ENCODE measurements at places on chromosomes 4 and X. TPM values are rescaled to one million over a fixed set of nuclear protein-coding genes. Genes with fewer than 3 reads are reported as not detected.

DNA sequence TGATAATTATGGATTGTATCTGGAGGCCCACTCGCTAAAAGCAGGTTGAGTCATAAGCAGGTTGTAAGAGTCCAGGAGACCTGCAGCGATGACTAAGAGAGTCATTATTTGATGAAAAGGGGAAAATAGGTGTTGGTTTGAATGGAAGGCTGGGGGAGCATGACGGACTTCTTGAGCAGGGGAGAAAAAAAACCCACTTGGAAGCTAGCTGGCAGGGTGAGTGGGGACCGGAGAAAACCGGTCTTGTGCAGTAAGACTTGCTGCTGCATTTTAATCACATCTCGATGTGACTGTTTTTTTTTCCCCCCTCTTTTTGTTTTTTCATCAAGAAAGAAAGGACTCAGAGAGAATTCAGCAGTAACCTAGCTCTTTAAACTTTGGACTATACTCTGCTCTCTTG lies 90.0 kb downstream of the IGSF1 start:
- no peaks in the 10 kb centered on the region for H3K27me3 ChIP-seq
- DNase-seq, result no peak
- H3K4me1 ChIP-seq, result no peaks in the 10 kb centered on the region
- no peak overlapping the region for H3K27ac ChIP-seq

- H3K27ac ChIP-seq, result no peak overlapping the region
- no peak overlapping the region for H3K4me3 ChIP-seq
- H3K4me1 ChIP-seq, result no peaks in the 10 kb centered on the region
These were observed 33.7 kb downstream of the USP53 start for GRCh38 chr4:119246177-119246733.

GRCh38 chrX:31232506-31232905 lies 160.7 kb upstream of the FTHL17 start:
- no peaks in the 10 kb centered on the region for H3K36me3 ChIP-seq
- H3K4me1 ChIP-seq, result no peaks in the 10 kb centered on the region
- no peak overlapping the region for H3K27ac ChIP-seq
- no peak overlapping the region for H3K4me3 ChIP-seq
- H3K27me3 ChIP-seq, result no peaks in the 10 kb centered on the region
- DNase-seq, result no peak

DNA sequence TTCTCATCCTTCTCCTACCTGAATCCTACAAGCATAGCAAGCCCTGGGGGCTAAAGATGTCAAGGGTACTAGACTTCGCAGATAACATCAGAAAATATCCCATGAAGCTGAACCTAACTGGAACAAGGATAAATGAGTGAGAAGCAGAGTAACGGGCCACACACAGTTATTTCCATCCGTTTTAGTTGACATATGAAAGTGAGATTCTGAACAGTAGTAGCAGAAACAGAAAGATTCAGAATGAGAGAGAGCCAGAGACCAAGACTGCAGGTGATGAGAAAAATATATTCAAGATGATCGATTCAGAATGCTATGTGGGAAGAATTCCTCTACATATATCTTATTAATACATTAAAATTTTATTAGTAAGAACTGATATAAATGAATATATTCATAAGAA lies 165.1 kb downstream of the TSPAN5 start:
- H3K4me1 ChIP-seq, result no peaks in the 10 kb centered on the region
- no peak overlapping the region for H3K4me3 ChIP-seq
- no peak for DNase-seq
- H3K27me3 ChIP-seq, result peaks cover 8% of the 10 kb centered on the region
- H3K27ac ChIP-seq, result no peak overlapping the region
- H3K36me3 ChIP-seq, result no peaks in the 10 kb centered on the region

DNA sequence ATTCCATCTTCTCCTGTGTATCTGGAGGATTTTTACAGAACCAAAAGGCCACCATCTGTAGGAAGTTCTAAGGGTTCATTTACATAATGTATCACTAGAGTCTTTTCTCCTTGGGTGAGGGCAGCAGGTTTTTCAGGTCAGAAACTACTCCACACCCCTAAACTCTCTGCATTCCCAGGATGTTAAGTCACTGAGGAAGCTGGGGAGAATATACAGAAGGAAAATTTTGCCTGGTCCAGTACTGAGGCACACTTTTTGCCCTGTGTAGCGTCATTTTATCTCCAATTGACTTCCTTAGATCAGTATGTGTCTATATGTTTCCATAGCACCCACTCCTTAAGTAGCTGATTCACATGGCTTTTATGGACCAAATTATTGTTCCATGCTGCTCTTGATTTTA lies 17.0 kb downstream of the XKRX start:
- DNase-seq, result no peak
- no peak overlapping the region for H3K27ac ChIP-seq
- H3K4me3 ChIP-seq, result no peak overlapping the region

DNA sequence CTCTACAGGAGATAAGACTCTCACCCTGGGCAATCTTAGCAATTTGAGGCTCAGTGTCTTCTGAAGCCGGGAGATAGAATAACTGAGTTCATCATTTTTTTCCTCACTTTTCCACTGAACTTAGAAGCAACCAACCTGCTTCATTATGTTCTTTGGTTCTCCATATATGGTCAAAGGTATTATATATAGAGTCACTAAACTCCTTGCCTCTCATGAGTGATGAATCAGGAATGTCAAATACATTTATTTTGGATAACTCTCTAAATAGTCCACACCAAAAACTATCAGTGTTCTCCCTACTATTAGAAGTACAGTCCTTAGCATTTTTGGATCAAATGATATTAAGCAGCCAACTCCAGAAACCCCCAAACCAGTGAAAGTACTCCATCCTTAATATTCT lies 421.5 kb upstream of the EPHA5 start:
- no peaks in the 10 kb centered on the region for H3K36me3 ChIP-seq
- no peak overlapping the region for H3K4me3 ChIP-seq
- DNase-seq, result no peak
- no peaks in the 10 kb centered on the region for H3K27me3 ChIP-seq
- no peak overlapping the region for H3K27ac ChIP-seq
- H3K4me1 ChIP-seq, result no peaks in the 10 kb centered on the region

FGFBP2 gene
- total RNA-seq, result not detected

IL21 gene
- total RNA-seq, result 0.18 TPM
